ENCODE measurements at places on chromosomes 6 and 20. TPM values are rescaled to one million over a fixed set of nuclear protein-coding genes. Genes with fewer than 3 reads are reported as not detected.

CGA gene
- 2.4 TPM for polyA plus RNA-seq

MEP1A gene
- polyA plus RNA-seq: 0.07 TPM

FKBP1C gene
- polyA plus RNA-seq: 0.85 TPM

HLA-DRB1 gene
- polyA plus RNA-seq: 57.0 TPM

ZBP1 gene
- polyA plus RNA-seq: not detected

ARFGEF3 gene
- 6.9 TPM for polyA plus RNA-seq

DNA sequence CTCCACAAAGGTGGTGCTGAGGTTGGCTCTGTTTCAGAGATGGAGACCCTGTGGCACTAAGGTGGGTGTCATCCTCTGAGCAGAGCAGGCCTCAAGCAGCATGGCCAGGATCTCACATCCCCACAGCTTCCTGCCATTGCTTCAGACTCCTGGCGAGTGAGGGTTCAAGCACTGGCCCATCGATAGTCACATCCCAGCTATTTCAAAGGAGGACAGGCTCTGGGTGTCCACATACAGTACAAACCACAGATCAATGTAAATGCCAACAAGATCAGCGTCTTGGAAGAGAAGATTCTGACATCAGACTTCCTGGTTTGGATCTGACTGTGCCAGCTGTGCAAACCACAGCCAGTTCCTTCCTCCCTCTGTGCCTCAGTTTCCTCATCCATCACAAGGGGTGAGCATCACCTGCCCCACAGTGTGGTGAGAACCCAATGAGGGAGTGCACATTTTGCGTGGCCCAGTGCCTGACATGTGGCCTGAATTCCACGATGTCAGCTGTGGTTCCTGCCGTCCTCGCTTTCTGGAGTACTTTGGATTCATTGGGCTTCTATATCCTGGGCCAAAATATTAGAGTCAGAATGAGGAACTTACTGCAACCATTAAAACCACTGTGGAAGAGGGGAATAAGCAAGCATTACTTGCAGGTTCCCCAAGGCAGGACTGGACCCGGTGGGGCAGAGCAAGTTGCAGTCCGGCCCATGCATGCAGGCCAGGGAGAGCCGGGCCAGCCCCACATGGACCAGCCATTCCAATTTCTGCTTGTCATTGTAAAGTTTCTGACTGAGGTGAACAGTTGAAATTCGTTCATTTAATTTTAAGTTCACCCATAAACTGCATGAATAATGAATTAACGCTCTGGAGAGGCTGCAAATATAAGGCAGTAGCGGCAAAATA is 236.0 kb downstream of the TTLL2 start:
- DNase-seq: no peak

GRCh38 chr6:163332575-163332974 is 81.9 kb upstream of the QKI start:
- no peak for DNase-seq

GRCh38 chr6:168291450-168291849 is 28.1 kb downstream of the DACT2 start:
- DNase-seq: no peak

GRCh38 chr20:18971574-18971973 is 158.0 kb downstream of the SCP2D1 start:
- DNase-seq: no peak

DNA sequence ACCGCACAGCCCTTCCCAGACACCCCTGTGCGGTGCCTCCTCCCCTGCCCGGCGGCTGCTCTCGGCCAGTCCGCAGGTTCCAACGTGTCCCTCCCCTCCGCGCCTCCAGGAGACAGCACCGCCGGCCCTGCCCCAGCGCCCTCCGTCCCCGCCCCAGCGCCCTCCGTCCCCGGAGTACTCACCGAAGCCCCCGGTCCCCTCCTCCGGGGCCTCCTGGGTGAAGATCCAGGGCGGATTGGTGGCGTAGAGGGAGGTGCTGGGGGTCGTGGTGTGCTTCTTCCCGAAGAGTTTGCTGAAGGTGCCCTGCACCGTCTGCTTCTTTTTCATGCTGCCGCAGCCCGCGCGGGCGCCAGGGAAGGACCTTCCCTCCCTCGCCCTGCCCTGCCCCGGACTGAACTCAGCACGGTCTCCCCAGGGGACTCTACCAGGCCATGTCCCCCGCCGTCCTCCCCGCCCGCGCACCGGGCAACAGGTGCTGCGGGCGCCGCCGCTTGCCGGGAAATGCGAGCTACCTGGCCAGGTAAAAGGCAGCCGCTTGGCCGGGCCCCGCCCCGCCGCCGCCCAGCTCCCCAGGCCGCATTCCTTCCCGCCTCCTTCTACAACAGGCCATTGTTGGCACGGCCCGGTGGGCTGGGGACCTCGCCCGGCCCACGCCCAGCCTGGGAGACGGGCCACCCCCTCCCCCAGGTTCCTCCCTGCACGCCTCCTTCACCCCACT is at the start of gene C6orf132:
TSS of gene C6orf132 (minus strand) at position 503 of the 718 bp plus-strand sequence. CDS start at position 327, 176 bp downstream.
- no peak for DNase-seq

DNA sequence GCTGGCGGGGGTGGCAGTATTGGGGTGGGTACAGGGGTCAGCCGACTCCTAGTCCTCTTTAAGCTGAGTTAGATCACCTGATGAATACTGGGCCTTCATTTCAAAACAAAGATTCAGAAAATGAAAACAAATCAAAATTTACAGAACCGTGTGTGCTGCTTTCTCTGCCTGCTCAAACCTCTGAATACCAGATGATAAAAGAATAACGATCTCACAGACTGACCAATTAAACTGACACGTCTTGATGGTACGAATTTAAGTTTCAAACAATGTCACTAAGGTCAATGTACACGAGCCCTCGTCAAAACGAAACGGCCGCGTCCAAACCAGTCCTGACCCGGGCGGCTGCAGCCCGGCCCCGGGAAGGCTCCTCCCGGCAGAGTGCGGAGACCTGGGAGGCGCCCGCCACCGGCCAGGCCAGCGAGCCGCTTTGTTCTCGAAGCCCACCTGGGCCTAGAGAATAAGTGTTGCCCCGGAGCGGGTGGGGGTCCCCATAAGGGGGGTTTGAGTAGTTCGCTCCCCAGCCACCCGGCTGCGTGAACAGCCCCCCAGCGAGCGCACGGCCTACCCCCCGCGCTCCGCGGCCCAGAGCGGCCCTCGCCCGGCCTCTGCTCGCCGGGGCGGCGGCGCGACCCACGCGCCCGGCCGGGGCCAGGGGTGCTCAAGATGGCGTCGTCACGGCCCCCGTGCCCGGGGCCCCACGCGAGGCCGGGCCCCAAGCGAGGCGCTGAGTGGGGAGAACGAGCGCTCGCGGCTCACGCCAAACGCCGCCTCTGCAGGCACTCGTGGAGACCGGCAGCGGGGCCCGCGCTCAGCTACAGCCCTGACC is 728 bp downstream of the PSMA7 start:
- no peak for DNase-seq

DNA sequence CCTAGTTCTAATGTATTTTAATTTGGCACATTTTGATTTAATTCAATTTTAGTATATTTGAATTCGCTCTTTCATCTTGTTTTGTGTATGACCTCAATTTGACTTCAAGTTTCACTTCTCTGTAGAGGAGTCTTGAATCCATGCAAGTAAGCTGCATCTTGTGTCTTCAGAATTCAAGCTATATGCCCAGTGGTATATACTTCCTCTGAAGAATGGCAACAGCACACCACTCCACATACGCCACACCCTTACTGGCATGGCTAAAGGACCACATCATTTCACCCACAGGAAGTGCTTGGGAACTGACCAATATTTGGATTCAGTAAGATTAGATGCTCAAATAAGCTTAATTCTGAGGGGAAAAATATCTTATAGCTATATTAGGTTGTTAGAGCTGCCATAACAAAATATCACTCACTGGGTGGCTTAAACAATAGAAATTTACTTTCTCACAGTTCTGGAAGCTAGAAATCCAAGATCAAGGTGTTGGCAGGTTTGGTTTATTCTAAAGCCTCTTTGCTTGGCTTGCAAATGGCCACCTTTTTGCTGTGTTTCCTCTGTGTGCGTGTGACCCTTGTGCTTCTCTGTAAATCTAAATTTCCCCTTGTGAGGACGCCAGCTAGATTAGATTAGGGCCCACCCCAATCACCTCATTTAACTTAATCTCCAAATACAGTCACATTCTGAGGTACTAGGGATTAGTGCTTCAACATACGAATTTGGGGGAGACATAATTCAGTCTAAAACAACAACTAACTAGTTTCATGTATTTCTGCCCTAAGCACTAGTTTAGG is 2.8 kb upstream of the ASF1A start:
- no peak for DNase-seq

DNA sequence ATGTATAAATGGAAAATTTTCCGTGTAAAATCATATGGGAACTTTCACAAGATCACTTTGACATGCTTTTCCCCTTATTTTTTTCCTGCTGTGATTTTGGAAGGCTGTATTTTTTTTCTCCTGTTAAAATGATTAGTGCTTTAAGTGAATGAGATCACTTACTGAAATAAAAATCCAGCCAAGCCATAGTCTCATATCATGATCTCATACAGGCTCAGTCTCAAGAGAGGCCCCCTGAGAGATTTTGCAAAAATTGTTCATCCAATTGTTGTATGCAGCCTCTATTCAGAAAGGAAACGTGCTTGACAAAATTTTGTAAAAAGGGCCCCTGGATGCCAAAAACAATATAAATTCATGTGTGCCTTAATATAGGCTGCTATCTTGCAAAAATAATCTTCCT is 528.2 kb downstream of the HDGFL1 start:
- DNase-seq: no peak
